Stimulated activated memory B cell treated with anti-CD40 and anti-IgM and Interleukin-4, amounts not matched to agents 10 μg/mL and 1 μg/mL and 100 μg/mL, for 72 hours (primary cell): ENCODE measurements at places on chromosomes 5 and 9.

DNA sequence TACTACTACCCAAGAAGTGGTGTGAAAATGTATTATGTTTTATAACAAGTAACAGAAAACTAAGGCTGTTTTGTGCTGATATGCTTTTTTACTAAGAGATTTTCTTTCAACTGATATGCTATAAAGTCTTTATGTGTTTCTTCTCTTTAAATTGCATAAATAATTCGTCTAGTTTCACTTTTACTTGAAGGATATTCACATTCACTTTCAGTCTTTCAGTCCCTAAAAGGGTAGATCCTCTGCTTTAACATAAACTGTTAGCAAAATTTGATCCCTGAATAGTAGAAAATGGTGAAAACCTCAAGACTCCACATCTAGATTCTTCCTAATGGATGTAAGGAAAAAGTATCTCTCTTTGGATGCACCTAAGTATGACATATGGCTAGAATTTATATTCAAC is 69.0 kb upstream of the FST start:
- no peak for ATAC-seq

DNA sequence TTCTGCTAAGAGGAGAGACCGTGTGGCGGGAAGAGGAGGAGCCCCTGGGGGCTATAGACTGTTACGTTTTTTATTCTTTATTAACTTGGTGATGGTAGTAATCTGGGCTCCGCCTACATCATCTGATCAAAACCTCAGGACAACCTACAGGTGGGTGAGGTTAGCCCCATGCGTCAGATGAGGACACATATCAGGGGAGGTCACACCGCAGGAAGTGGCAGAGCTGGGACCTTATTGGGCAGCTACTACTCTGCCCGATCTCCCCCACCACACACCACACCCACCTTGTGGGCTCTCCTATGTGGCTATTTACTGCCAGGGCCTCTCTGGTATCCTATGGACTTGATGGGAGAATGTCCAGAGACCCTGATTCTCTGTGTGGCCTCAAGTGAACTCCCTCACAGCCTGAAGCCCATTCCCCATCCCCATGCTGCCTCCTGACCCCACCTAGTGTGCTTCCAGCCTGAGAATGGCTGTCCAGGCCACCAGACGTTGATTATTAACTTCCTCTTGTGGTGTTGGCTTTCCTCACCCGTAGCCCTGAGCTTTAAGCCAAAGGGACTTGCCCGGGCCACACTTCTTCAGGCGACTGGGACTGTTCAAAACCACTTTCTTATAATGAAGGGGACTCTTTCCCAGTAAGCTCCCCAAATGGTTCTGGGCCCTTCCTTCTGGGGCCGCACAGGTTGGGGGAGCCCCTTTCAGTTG is 8.2 kb downstream of the UNC5A start:
- ATAC-seq: peak; percentile 47

DNA sequence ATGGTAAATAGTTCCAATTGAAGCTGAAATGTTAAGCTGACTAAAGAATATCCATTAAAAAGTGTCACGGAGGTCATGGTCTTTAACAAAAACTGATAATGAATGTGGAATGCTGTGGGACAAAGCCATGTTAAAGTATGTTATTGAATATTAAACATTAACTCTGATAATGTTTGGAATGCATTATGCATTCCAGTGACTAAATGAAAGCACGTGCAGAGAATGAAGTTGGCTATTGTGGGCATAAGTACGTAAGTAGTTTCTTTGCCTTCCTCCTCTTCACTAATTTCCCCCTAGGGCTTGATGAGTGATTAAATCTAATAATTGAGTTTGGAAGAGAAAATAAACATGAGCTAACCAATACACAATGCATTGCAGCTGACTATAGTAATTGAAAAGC is 640.4 kb upstream of the CDH10 start:
- no peak for ATAC-seq

DNA sequence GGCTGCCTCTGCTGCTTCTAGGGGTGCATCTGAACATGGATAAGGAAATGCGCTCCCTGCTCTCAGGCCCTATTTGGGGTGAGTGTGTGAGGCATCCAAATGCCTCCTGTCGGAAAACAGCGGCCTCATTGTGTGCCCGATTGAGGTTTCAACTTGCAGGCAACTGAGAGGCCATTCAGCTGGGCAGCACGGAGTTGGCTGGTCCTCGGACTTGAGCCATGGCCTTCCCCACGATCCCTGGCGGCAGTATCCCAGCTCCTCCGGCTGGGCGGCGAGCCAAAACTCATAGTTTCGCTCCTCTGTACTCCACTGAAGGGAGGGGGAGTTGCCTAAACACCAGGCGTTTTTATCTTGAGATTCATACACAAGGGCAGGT is 597.3 kb upstream of the SGCD start:
- no peak for ATAC-seq

- no peak for ATAC-seq
Observed at GRCh38 chr5:157029457-157029856, 29.5 kb downstream of the HAVCR1 start.

DNA sequence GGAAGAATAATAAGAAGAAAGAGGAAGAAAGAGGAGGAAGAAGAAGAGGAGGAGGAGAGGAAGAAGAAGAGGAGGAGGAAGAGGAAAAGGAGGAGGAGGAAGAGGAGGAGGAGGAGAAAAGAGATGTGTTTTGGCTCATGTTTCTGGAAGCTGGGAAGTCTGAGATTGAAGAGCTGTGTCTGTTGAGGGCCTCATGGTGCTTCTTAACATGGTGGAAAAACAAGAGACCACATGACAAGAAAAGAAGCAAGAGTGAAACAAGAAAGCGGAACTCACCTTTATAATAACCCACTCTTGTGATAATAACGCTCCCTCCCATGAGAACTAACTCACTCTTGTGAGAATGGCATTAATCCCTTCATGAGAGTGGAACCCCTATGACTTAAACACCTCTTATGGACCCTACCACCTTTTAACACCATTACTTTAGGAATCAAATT is 36.1 kb upstream of the RANBP6 start:
- peak; percentile 88 for ATAC-seq

DNA sequence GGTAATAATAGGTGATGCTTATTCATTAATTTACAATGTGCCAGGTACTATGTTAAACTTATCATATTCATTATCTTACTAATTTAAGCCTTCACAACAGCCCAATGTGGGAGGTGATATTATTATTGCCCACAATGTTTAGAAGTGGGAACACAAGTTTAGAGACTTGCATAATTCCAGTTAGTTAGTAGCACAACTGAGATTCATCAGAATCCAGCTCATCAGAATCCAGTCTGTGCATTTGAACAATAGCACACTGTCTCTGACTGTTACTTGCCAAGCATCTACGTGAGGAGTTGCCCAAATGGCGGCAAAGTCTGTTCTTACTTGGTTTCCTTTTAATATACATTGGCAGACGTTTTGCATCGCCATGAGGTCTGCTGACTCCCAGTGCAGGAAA is 110.9 kb upstream of the BASP1 start:
- no peak for ATAC-seq

- ATAC-seq: no peak
Observed at GRCh38 chr9:37028420-37029031, 5.5 kb downstream of the PAX5 start.

DNA sequence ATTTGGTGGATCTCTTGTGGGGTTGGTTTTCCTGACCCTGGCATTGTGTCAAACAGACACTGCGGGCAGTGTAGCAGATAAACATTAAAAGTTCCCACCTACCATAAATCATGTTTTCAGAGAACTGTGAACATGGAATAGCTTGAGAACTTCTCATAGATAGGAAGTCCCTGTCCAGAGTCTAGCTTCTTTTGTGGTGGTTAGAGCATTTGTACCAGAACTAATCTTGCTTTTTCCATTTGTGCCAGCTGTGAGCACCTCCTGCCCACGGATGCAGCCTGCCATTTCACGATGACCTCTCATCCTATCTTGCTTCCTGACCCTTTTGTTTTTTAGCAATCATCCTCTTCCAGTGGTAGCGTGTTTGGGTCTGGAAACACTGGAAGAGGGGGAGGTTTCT is 61.4 kb downstream of the FAM78A start:
- ATAC-seq: no peak
